Activated T-cell treated with anti-CD3 and anti-CD28 coated beads for 4 hours (primary cell): ENCODE measurements at places on chromosomes 2 and 18.

GRCh38 chr2:5798084-5798483, 105.9 kb downstream of the SOX11 start:
- no peak for DNase-seq

DNA sequence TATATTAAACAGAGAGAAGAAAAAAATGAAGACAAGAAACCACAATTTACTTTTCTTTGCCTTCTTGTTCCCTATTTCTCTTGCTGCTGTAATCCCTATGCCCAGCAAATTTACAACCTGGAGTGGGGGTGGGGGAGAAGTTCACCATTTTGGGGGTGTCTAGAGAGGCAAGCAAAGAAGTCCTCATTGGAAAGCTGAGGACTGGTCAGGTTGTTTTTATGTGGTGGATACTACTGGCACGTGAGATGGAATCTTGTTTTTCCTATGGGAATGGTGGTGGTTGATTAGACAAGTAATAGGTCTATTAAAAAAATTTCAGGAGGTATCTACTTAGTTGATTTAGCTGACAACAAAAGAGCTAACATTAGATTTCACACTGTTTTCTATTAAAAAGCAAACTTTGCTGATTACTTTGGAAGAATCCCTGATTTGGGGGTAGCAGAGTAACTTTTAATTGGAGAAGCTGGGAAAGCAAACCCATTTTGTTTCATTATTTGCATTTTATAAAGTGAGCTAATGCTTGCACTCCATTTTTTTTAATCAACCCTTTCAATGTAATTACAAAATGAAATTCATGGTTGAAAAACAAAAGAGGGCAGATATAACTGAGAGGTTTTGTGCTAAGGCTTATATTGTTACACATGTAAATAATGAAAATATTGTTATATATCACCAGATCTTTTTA, 6.0 kb downstream of the POU3F3 start:
- DNase-seq = no peak

DNA sequence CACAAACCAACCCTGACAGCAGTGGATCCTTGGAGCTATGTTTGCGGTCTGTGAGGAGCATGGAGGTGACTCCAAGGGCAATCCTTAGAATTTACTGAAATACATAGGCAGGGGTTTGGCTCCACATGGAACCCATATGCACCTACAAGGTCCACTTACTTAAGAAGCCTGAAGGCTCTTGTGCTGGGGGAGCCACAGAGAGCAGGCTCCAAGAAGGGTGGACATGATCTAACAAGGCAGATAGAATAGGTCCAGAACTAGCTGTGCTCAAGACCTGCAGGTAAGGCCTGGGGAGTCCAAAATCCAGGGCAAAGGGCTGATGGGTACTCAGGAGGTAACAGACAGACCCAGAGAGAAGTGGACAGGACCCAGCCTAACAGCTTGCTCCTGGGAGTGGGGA, 1.2 kb upstream of the CDK5R2 start:
- DNase-seq = no peak

DNA sequence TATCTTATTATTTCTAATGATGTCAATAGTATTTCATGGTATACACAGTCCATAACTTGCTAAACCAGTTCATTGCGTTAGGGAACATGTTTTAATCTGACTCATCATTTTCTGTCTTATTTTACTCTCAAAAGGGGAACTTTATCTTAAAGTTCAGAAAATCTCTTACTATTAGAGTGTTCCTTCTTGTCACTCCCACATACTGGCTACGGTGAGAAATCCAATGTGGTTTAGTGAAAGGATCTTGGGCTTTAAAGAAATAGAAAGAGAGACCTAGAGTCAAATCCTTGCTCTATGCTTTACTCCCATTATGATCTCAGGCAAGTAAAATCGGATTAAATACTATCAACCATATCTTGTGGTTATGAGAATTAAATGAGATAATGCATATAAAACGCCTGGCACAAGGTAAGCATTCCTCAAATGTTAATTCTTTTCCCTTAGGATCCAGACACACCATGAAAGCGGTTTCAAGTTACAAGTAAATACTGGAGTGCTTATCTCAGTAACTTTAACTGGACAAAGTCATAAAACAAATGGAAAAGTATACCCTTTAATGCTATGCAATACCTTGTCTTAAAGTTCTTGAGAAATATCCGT, 576.0 kb downstream of the ARHGAP15 start:
- no peak for DNase-seq

- DNase-seq = no peak
Observed at GRCh38 chr2:221318376-221319130, 253.6 kb downstream of the EPHA4 start.

- DNase-seq = no peak
Observed at GRCh38 chr2:47844162-47844561, 61.2 kb downstream of the MSH6 start.

GRCh38 chr2:23452372-23452771, 67.4 kb downstream of the KLHL29 start:
- no peak for DNase-seq

DNA sequence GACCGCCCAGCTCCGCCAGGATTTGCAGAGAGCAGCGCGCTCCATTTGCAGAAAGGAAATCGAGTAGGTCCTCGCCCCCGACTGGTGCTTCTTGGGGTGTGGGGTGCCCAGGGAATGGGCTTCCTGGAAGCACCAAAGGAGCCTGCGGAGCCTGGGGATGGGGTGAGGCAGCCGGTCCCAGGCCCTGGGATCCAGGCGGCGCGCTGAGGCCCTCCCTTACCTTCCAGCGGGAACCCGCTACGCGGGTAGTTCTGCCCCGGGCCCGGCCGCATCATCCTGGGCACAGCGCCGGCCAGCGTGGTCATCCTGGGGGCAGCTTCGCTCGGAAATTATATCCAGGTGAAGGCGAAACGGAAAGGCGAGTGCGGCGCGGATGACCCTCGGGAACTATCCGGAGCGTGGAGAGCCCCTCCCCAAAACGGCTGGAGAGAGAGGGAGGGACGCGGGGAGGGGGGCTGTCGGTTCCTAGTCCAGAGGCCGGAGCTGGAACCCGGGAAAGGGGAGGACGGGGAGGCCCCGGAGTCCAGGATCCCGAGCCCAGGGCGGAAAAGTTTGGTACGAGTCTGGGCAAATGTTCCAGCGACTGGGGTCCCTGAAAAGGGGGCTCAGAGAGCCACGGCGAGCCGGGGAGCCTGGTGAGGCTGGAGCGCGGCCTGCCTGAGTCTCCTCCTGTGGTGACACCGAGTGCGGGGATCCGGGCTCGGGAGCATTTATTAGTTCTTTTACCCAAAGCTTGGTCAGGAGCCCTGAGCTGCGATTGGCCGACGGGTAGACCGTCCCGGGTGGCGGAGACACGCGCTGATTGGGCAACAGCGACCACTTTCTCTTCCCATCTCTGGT, at the start of gene PAX3:
TSS of gene PAX3 (minus strand) at position 688 of the 840 bp plus-strand sequence. CDS start at position 305, 383 bp downstream.
- DNase-seq = no peak

DNA sequence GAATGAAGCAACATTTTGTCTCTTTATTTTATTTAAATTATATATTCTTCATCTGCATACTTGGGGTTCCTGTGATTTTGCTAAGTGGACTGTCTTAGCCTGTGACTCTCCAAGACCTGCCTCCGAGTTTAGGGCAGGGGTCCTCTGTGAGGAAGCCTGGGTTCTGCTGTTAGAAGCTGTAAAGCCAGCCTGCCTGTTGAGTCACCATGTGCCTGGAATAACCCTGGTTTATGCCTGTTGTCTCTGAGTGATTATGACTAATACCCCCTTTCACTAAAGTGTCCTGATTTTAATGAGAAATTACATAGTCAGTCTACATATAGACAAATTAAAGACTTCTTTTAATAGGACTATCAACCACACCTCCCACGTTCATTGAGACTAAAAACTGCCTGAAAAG, 369.1 kb downstream of the ZNF521 start:
- no peak for DNase-seq

- no peak for DNase-seq
Observed at GRCh38 chr2:168718622-168719021, 83.8 kb upstream of the NOSTRIN start.

DNA sequence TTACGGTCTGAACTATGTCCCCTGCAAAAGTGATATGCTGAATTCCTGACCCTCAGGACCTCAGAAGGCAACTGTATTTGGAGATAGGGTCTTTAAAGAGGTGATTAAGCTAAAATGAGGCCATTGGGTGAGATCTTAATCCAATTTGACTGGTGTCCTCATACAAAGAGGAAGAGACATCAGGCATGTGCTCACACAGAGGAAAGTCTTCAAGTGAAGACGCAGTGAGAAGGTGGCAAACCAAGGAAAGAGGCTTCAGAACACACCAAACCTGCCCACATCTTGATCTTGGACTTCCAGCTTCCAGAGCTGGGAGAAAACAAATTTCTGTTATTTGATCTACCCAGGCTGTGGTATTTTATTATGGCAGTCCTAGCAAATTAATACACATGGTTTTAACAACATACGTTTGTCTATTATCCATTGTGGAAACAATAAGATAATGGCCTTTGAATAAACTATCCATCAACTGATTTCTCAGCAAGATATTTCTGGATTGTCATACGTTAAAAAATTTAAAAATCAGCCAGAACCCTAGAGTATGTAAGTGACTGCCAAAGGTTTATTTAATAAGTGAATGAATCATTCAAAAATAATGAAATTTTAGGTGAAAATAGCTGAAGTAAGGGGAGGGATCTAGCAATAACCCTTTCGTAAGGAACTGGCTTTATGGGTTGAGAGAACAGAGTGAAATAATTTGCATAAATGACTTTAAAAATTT, 6.5 kb downstream of the WIPF1 start:
- no peak for DNase-seq

DNA sequence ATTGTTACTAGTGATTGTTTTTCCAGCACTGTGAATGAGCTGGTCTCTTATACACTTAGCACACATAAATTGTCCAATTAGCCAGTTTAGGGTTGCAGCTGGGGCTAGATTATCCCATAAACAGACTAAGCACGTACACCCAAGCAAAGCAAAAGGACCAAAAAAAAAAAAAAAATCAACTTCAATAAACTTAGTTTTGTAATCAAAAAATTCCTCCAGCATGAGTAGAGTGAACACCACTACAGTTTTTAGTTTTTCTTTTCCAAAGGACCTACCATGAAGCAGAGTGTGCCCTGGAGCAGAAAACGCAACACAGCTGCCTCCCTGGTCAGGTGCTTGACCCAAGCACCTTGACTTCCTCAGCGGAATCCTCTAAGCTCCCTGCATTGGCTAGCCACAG, 249.4 kb upstream of the SLC14A2 start:
- no peak for DNase-seq

GRCh38 chr18:49582579-49582978, 20.7 kb downstream of the LIPG start:
- DNase-seq = no peak

GRCh38 chr2:123101434-123101833, 923.7 kb upstream of the CNTNAP5 start:
- DNase-seq = no peak

GRCh38 chr2:3309496-3310355, 67.9 kb downstream of the EIPR1 start:
- no peak for DNase-seq

DNA sequence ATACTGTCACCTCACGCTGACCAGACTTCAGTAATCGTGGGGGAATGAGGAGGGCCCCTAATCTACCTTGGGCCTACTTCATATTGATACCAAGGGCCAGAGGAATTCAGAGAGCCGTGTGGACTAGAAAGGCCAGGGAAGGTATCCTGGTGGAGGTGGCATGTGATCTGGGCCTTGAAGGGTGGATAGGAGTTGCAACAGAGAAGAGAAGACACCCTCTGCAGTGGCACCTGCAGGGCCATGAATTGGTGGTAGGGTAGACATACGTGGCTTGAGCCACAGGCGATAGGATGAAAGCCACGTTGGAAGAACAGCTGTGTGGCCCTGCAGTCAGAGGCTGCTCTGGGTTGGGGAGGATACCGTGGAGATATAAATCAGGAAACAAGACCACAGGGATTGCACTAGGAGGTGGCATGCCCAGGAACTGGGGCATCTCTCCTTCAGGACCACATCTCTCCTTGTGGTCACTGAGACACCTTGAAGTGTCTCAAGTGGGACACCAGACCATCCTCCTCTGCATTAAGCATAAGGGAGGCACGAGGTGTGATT, 141.4 kb downstream of the CYP26B1 start:
- DNase-seq = no peak

GRCh38 chr2:74528600-74529356, 728 bp downstream of the AUP1 start:
- no peak for DNase-seq

- DNase-seq = no peak
Observed at GRCh38 chr2:20666304-20667150, at the start of gene GDF7. Gene GDF7, plus strand, starts transcription at chr2:20667144. Its CDS starts 96 bp downstream, at chr2:20667240.

GRCh38 chr18:42290318-42291307, 335.6 kb downstream of the PIK3C3 start:
- no peak for DNase-seq

DNA sequence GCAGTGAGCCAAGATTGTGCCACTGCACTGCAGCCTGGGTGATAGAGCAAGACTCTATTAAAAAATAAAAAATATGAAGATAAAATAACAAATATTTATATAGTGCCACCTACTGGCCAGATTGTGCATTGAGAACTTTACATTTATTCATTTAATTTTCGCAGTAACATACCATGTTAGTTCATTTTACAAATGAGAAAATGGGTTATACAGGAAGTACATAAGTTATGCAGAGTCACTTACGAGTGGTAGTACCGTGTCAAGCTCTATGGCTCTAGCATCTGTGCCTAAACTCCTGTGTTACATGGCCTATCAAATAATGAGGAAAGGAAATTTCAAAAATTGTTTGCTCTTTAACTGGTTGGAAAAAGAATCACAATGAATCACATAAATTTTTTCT, 27.9 kb downstream of the RIF1 start:
- DNase-seq = no peak

DNA sequence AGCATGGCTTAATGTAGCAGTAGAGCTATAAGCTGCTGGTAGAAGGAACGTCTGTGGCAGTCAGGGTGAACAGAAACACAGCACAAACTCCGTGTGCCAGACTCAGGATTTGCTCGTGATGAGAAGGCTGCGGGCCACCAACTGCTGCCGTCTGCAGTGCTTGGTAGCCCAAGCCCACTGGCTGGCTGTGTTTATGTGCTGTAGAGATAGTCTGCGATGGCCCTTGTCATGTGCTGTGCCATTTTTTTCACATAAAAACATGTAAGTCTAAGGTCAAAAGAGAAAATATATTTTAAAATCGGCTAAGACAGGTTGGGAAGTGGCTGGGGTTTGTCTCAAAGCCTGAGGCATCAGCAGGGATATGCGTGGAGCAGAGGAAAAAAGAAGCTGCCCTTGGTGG, 78.7 kb downstream of the PRPF40A start:
- DNase-seq = no peak

- no peak for DNase-seq
Observed at GRCh38 chr2:207449642-207450165, 80.1 kb upstream of the CREB1 start.

GRCh38 chr2:30310371-30310770, 79.0 kb downstream of the LBH start:
- DNase-seq = no peak

- DNase-seq = no peak
Observed at GRCh38 chr2:73021371-73022010, 50.0 kb downstream of the SFXN5 start.

- DNase-seq = no peak
Observed at GRCh38 chr2:30213326-30213725, 18.0 kb upstream of the LBH start.
